Transverse colon (tissue), 4 donors: ENCODE measurements at places on chromosomes 3 and 15.

DNA sequence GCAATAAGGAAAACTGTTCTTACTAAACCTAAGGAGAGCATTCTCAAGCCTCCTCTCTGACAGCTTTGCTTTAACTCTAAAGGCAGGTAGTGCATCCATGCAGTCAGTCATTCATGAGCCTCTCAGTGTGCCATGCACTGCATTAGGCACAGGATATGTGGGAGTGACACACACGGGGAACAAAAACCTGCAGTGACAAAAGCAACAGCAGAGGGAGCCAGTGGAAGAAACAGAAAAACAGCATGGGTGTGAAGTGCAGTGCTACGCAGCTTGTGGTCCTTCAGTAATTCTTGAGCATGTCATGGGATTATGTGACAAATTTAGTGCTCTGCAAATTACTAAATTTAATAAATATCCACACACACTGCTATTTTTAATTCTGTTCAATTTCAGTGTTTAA is 230.7 kb downstream of the BBX start:
- DNase-seq, result peak; percentile 29

DNA sequence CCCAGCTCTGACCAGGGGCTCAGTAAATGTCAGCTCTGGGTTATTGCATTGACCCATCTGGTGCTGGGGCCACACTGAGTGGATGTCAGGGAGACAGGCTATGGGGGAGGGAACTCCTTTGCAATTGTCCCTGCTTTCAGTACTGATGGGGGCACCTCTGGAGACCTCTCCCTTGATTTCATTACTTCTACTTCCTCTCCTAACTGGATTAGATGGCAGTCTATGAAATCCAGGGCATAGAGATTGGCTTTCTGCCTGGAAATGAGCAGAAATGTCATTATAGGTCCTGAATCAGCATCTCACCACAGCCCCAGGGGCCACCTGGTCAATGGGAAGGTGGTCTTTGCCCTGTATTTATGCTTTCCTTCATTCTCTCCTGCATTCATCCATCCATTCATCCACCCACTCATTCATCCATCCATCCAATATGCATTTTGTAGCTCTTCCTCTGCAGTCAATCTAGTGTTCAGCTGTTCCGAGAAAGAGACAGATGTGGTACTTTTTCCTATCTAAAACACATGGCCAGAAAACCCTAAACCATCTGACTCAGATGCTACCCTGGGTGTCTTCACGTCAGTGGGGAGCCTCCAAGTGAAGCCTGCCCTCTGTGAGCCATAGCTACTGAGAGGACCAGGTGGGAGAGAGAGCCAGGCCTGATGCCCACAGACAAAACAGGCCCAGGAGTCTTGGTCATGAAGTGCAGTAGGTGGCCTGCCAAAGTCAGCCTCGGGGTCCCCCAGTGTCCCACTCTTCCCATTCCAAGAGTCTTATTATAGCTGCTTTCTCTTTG is 57.1 kb downstream of the CCDC33 start:
- DNase-seq, result no peak

DNA sequence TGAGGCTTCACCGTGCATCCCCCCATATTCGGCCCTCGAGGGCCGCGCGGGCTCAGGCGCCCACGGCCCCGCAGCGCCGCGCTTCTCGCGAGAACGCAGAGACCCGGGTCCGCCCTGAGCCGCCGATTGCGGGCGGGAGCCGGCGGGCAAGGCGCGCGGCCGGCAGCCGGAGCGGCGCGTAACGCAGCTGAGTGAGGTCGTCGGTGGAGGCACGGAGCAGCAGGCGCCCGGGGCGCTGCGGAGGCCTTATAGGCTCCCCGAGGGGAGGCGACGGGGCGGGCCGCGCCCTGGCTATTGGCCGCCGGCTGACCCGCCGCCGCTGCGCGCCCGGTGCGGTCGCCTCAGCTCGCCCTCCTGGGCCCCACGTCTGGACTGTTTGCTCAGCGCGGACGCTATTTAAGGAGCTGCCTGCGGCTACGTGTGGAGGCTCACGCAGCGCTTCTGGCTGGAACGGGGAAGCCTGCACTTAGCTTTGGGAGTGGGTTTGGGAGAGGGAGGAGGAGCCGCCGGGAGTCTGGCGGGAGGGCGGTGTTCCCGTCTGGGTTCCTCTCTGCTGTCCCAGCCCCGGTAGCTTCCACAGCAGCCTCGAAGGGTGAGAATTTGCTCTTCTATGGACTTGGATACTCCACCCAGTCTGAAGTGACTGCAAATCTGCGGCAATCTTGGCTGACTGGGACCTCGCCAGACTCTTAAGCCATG is at the start of gene PLOD2:
Gene PLOD2, minus strand, starts transcription at position 221 of the 699 bp plus-strand sequence. Its CDS starts 195 bp downstream, at position 26.
- peak; percentile 83 for DNase-seq

GRCh38 chr15:70561885-70562284 is 201.5 kb downstream of the UACA start:
- no peak for DNase-seq

DNA sequence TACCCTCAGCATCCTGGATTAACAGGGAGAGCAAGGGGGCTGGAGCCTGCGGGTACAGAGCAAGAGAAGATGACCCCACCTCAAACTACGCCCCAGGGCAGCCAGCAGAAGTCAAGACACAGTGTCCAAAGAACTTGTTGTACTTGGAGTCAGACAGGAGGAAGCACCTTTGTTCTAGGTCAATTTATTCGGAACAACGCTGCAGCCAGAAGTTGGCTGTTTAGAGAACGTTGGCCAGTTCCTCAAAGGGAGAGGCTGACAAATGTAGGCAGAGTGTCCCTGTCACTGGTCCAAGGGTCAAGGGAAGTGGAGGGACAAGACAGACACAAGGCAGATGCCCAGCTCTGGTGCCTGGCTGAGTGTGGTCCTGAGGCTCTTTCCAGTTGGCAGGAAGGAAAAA is 32.1 kb upstream of the PIAS1 start:
- peak; percentile 28 for DNase-seq

DNA sequence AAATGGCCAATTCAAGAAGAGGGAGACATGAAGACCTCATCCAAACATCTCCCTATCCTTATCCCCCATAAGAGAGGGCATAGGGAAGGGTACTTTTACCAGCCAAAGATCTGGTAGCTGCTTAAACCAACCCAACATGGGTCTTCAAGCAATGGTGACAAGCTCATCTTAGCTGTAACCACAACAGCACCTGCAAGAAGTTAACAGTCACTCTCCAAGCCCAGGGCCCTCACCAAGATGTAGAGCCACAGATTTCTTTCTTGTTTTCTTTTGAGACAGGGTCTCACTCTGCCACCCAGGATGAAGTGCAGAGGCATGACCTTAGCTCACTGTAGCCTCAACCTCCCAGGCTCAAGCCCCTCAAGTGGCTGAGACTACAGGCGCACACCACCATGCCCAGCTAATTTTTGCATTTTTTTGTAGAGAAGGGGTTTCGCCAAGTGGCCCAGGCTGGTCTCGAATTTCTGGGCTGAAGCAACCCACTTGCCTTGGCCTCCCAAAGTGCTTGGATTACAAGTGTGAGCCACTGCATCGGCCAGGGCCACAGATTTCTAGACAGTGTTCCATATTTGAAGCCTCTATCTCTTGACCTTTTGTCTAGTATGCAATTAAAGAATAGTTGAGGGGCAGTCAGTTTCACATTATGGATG is 57.1 kb downstream of the DHX30 start:
- DNase-seq, result peak; percentile 0

GRCh38 chr3:123371859-123372685 is 76.8 kb downstream of the ADCY5 start:
- no peak for DNase-seq

DNA sequence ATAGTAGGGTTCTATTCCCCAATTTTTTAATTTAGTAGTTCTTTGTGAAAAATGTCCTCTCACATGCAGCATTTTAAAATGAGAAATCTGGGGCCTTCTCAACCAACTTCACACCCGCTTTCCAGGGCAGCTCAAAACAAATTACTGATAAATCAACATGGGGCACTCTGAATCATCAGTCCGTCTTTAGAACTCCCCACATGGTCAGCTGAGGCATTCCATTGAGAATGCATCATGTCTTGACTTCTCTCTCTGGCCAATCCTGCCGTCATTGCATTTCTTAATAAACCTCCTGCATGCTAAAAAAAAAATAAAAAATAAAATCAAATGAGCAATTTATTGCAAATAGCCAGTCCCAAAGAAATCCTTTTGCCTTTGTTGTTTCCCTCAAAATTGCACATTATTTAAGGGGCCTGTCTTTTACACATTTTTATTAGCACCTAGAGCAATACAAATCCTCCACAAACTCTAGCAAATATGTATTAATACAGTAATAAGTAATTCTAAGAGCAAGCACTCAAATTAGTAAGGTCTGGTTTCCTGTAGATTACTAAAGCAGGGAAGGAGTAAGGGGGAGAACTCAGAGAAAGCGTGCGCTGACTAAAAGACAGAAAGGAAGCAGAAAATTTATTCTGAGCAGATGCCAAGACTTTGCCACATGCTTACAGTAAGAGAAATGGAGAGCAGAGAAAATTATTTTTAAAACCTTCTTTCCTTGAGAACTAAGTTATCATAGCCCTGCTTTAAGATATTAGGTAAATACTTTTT is 175.7 kb downstream of the TNIK start:
- DNase-seq, result no peak

GRCh38 chr15:56053046-56053400 is 59.6 kb upstream of the NEDD4 start:
- no peak for DNase-seq

GRCh38 chr3:126541628-126542339 is 16.9 kb downstream of the C3orf22 start:
- peak; percentile 1 for DNase-seq

DNA sequence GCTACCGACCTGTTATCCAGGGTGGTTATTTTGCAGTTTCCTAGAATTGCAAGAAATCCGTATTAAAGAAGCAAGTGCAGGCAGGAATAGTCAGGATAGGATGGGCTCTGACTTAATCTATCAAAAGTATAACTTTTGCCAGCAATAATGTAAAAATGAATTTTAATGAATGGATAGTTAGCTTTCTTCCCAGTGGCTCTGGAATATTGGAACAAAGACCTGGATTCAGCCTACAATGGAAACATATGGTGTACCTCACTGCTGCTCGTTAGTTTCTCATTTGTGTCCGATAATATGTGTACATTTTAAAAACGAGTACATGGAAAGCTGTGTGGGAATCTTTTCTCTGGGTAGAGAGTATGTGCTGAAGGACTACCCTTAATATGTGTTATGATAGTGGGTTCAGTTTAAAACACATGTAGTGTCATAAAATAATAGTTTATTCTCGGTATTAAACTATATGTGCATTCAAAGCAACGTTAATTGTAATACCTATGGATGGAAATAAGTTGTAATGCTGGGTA is 805 bp downstream of the SERPINI1 start:
- DNase-seq, result no peak

- no peak for DNase-seq
These were observed 276.3 kb upstream of the MCTP2 start for GRCh38 chr15:93954985-93955571.

GRCh38 chr15:31758126-31758525 is 272.2 kb upstream of the CHRNA7 start:
- peak; percentile 74 for DNase-seq

DNA sequence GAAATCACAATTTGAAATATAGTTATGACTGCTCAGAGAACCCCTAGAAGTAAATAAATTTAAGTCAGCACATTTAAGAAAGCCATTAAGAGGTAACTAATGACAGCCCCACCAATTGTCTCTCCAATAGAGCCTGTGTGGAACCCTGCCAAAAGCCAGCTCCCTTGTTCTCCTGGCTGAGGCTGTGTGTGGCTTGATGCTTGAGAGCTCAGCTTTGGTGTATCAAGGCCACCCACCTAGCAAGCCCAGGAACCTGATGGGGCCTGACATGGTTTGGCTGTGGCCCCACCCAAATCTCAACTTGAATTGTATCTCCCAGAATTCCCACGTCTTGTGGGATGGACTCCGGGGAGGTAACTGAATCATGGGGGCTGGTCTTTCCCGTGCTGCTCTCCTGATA is 106.9 kb downstream of the LRRN1 start:
- no peak for DNase-seq
